Activated naive CD4-positive, alpha-beta T cell treated with anti-CD3 and anti-CD28 coated beads, Interleukin-2, amount 50 U/mL, for 72 hours (primary cell): ENCODE measurements at places on chromosomes 2 and 18. TPM values are rescaled to one million over a fixed set of nuclear protein-coding genes. Genes with fewer than 3 reads are reported as not detected.

PSMA8 gene
- 0.45 TPM for total RNA-seq

SCYGR8 gene
- total RNA-seq = not detected

CPLX4 gene
- not detected for total RNA-seq

EMX1 gene
- not detected for total RNA-seq
